ENCODE measurements at places on chromosomes 16 and 17.

DNA sequence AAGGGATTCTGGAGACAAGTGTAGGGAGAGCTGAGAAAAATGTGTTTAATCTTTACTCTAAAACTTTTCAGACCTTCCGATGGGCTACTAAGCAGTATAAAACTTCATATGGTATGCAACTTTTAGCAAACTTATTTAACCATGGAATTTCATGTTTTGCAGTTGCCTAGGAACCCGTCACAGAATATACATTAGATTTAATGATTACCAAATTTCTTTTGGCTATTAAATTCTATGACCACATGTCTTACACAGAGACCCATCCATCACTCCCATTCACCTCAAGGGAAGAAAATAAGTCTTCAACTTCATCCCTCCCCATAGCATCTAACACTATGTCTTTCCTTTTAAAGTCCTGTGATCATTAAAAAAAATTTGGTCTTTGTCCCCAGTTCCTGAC is 54.9 kb downstream of the HS3ST3A1 start:
- no peak for DNase-seq

GRCh38 chr16:30567991-30568638 is 3.4 kb downstream of the ZNF688 start:
- no peak for DNase-seq

DNA sequence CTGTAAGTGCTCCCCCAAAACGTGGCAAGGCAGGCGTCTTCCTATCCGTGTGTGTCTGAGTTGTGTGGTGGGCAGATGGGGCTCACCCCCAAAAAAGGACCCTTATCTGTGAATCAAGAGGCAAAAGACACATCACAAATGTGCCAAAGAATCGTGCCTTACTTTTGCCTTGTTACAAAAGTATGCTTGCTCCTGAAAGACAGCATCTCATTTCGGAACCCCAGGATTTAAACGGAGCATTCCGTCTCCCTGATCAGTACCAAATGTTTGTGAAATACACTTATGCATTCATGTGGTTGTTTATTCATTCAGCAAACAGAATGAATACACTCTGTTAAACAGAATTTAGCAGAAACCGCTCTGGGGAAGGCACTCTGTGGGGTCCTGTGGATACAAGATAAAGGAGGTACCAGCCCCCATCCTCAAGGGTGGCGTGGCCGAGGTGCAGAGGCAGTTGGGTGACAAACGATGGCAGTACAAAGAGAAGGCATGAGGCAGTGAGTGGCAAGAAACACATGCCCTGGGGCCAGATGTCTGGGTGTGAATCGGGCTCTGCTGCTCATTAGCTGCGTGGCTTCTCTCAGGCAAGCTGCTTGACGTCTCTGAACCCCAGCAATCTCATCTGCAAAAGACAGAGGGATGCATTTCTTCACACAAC is 654 bp downstream of the WFDC1 start:
- no peak for DNase-seq

- DNase-seq = no peak
Observed at GRCh38 chr17:16926061-16926511, 45.8 kb downstream of the TNFRSF13B start.

- DNase-seq = no peak
Observed at GRCh38 chr16:49944221-49944620, 80.8 kb upstream of the CNEP1R1 start.

DNA sequence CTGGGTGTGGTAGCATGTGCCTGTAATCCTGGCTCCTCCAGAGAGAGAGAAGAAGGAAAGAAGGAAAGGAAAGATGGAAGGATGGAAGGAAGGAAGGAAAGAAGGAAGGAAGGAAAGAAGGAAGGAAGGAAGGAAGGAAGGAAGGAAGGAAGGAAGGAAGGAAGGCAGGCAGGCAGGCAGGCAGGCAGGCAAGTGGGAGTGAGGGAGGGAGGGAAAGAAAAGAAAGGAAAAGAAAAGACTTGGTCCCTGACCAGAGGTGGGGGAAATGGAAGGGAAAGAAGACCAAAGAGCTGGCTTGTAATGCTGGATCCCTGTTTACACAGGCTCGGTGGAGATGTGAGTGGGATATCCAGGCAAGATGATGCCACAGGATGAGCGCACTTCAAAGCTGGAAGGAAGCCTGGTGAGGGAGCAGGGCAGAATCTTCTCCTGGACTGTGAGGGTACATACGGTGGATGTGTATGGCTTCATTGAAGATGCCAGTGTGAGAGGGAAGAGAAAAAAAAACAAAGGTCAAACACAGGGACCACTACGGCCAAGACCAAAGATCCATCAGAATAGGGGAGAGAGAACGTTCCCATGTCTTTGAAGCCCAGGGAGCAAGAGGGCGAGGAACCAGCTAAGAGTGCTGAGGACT is 2.1 kb downstream of the CES1 start:
- no peak for DNase-seq

DNA sequence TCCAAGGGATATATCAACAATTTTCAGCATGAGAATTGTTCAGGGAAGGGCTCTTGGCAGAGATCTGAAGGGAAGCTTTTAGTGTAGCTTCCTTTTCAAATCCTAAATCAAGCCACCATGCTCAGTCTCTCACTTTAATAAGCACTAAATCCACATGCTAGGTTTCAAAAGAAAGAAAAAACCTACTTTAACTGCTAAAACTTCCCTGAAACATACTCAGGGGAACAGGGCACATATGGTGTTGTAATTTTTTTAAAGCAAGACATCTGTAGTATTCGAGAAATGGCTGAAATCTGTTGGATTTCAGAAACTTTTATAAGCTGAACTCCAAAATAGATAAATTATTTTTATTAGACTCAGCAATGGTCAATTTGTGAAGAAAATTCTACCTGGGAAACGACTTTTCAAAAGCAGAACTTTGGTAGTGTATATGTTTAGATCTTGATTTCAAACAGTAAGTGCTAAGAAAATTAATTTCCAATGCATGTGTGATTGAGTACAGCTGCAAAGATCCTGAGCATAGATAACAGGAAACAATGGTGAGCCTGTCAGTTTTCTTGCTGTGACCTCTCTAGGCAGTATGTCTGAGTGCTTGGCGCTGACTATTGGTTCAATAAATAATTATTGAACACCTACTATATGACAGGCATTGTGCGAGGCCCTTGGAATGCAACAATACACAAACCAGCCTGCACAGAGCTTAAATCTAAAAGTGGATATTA is 804.5 kb upstream of the SOX9 start:
- no peak for DNase-seq

DNA sequence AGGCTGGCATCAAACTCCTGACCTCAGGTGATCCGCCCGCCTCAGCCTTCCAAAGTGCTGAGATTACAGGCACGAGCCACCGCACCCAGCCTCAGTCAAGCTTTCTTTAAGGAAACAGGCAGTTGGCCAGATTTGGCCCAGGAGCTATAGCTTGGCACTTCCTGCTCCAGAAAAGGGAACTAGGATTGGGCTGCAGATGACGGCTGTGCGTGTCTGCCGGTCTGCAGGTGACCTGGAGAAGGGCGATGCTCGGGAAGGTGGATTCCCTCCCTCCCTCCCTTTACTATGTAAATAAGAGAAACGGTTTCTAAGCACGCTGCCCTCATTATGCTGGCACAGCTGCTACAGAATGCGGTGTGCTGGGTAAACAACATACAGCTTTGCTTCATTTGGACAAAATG is 215.9 kb downstream of the RPTOR start:
- no peak for DNase-seq

- DNase-seq = peak; percentile 25
Observed at GRCh38 chr17:41687828-41688640, 651 bp upstream of the EIF1 start.

DNA sequence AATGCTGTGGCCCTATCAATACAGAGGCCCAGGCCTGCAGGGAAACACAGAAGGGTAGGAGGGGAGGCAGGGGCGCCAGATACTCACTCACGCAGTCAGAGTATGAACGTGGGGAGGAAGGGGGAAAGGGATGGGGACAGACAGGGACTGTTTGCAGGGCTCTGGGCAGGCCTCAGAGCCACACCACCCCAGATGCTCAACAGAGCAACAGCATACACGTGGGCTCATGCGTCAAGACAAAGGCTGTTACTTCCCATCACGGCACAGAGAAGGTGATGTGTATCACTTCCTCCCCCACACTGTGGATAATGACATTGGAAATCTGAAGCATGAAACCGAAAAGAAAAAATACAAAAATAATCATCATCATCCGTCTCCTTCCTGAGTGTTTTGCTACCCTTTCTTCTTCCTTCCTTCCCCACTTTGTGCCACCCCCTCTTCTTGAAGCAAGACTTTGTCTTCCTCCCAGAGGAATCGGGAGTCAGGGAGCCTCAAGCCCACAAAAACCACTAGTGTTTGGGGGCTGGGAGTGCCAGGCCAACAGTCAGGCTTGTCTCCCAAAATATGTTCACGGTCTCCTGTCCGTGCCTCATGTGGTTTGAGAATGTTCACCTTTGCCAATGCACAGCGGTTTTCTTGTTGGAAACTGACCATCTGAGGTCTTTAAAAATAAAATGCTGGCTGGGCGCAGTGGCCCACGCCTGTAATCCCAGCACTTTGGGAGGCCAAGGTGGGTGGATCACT is 20.1 kb downstream of the SLC39A11 start:
- DNase-seq = no peak

- DNase-seq = no peak
Observed at GRCh38 chr17:76926237-76926866, 58.1 kb downstream of the MGAT5B start.

- DNase-seq = no peak
Observed at GRCh38 chr17:79235808-79236207, 161.2 kb downstream of the ENGASE start.

GRCh38 chr16:7044331-7044730 is 288.3 kb upstream of the RBFOX1 start:
- no peak for DNase-seq

DNA sequence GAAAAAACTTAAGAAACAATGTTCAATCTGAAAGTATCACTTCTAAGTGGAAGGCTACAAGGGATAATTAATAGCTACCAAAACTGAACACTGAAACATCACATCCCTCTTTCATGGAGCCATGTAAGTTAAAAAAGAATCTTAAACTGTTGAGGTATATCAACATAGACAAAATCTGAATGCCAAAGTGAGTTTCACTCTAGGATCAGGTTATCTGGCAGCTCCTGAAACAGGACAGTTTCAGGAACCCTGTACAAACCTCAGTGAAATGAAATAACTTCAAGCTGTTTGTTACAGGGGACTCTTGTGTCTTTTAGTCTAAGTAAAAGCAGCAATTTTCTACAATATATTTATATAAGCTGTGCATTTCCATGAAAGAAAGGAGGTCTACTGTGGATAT is 73.2 kb downstream of the KANSL1 start:
- DNase-seq = no peak

GRCh38 chr17:21517538-21518293 is 141.6 kb downstream of the KCNJ12 start:
- no peak for DNase-seq

GRCh38 chr17:30187573-30187972 is 47.9 kb downstream of the SLC6A4 start:
- no peak for DNase-seq

GRCh38 chr17:31413874-31414549 is 22.5 kb downstream of the RAB11FIP4 start:
- no peak for DNase-seq

DNA sequence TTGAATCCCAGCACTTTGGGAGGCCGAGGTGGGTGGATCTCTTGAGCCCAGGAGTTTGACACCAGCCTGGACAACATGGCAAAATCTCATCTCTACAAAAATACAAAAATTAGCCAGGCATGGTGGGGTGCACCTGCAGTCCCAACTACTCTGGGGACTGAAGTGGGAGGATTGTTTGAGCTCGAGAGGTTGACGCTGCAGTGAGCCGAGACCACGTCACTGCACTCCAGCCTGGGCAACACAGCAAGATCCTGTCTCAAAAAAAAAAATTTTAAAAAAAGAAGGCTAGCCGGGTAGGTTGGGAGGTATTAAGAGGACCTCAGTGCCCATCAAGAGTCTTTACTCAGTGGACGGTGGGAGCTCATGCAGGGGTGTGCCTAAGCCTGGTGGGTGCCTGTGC is 3.8 kb upstream of the NPTX1 start:
- no peak for DNase-seq

DNA sequence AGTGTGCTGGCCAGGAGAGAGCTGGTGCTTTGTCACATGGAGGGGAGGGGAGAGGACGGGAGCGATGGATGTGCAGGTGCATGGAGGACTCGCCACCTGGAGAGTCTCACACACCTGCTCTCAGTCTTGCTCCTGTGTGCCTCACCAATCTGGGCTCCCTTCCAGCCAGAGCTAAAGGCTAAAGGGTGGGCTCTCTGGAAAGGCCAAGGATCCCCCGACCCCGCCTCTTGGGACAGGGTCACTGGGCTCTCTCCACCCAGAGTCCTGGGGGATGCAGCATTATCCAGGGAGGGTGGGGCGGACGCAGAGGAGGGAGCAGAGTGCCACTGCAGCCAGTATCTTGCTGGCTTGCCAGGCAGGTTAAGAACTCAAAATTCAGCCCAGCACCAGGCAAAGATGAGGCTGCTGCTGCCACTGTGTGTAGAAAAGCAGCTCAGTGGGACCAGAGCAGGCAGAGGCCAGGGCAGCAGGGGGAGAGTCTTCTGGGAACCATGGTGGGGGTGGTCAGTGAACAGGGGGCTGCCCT is 5.4 kb upstream of the STAT5B start:
- no peak for DNase-seq

GRCh38 chr17:50129728-50130558 is at the start of gene SAMD14:
Gene SAMD14, minus strand, starts transcription at chr17:50130160. Its CDS starts 5,201 bp downstream, at chr17:50124959.
- DNase-seq = no peak

DNA sequence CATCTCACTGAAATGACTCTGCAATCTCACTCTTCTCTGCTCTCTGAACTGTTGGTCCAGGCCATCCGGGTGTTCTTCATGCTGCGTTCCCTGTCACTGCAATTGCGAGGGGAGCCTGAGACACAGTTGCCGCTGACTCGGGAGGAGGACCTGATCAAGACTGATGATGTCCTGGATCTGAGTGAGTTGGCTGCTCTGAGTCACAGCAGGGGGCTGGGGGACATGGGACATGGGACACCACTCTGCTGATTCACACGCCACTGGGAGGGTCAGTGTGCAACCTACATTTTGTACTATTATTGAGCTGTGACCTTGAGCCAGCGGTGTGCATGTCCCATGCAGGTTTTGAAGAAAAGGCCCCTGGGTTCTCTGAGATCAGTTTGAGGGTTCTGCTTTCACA is 116.5 kb downstream of the CLEC16A start:
- DNase-seq = no peak

GRCh38 chr16:26717826-26718225 is 348.9 kb upstream of the C16orf82 start:
- DNase-seq = no peak

- no peak for DNase-seq
Observed at GRCh38 chr17:73201215-73202069, 8.6 kb downstream of the COG1 start.

Measured in muscle of arm (tissue), 14 donors.